Urinary bladder (tissue), 4 donors: ENCODE measurements at places on chromosomes 11 and 22. TPM values are rescaled to one million over a fixed set of nuclear protein-coding genes. Genes with fewer than 3 reads are reported as not detected.

DNA sequence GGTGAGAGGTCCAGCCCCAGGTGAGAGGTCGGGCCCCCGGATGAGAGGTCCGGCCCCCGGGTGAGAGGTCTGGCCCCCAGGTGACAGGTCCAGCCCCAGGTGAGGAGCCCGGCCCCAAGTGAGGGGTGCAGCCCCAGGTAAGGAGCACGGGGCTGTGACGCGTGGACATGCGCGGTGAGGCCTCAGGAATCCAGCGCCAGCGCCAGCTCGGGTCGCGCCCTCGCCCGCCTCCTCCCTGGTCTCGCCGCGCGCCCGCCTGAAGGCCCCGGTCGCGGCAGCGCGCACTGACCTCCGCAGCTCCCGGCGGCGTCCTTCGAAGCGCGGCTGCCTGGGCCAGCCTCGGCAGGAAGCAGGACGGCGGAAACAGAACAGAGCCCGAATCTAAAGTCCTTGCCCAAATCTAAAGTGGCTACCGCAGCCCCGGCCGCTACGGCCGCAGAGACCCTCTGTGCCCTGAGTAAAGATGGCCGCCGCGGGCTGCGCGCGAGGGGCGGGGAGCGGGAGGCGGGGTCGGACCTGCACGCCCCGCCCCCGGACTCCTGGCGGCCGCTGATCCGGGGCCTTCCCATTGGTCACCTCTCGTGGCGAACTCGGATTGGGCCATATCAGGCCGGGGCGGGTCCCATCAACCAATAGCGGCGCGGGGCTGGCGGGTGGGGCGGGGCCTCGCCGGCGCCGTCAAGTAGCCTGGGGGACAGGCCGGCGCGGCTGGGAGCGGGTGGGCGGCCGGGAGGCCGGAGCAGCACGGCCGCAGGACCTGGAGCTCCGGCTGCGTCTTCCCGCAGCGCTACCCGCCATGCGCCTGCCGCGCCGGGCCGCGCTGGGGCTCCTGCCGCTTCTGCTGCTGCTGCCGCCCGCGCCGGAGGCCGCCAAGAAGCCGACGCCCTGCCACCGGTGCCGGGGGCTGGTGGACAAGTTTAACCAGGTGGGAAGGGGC is at the start of the genes ALG12 and CRELD2:
ALG12 (minus strand) TSS at position 465 of the 937 bp plus-strand sequence. CDS start 4,673 bp downstream, outside the sequence.
CRELD2 (plus strand) TSS at position 661 of the 937 bp plus-strand sequence; CDS start at position 797, 136 bp downstream.
- peak; percentile 93 for DNase-seq

GRCh38 chr11:88360141-88360540 is 22.6 kb upstream of the CTSC start:
- DNase-seq: no peak

The SCGB1D2 gene
- not detected for total RNA-seq

The MLC1 gene
- 2.4 TPM for total RNA-seq

- no peak for DNase-seq
These were observed 29.3 kb downstream of the ZBTB16 start for GRCh38 chr11:114088836-114089235.

- no peak for DNase-seq
These were observed 268.2 kb upstream of the C11orf87 start for GRCh38 chr11:109153836-109154235.

- DNase-seq: no peak
These were observed 2.2 kb downstream of the LMF2 start for GRCh38 chr22:50505276-50505775.

DNA sequence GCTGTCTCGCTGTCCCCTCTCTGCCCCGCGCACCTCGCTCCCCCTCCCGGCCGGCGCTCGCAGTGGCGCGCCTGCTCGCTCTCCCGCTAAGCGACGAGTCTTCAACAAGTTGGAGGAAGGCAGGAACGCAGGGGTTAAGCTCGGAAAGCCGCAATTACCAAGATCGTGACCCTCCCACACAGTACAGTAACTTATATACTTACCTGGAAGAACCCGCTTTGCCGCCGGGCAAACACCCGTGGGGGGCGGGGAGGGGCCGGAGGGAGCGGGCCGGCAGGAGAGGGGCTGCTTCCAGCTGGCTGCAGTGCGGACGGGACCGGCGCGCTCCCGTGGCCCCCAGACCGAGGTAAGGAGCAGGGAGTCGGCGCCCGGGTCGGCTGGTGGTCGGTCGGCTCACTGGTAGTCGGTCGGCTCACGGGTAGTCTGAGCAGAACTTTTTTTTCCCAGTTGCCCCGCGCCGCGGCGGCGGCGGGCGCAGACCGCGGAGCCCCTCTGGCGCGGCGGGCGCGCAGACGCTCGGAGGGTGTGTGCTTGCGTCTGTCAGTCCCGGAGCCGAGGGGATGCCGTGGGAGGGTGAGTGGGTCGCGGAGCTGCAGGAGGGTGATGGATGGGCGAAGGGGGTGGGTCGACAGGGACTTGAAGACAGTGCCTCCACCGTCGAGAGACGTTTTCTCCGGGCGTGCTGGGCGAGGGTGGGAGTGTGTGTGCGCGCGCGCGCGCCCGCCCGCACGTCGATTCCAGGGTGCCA is 101.2 kb upstream of the HSD17B12 start:
- no peak for DNase-seq

DNA sequence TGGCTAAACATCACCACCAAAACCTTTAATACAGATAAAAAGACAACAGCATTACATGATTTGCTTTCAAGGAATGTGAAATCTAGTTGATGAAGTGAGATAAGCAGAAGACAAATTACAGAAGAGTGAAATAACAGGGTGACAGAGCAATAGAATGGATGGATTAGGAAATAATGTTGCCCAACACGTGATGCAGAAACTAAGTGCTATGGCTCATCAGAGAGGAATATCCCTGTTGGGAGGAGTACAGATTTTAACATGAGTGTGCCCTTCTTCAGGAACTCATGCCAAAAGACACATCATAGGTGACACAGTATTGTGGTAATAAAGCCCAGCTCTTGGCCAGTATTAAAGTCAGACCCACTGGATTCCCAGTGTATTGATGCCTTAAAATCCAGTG is 176.6 kb upstream of the RAG2 start:
- DNase-seq: no peak

The VWCE gene
- 0.63 TPM for total RNA-seq

The AHNAK gene
- total RNA-seq: 554 TPM

DNA sequence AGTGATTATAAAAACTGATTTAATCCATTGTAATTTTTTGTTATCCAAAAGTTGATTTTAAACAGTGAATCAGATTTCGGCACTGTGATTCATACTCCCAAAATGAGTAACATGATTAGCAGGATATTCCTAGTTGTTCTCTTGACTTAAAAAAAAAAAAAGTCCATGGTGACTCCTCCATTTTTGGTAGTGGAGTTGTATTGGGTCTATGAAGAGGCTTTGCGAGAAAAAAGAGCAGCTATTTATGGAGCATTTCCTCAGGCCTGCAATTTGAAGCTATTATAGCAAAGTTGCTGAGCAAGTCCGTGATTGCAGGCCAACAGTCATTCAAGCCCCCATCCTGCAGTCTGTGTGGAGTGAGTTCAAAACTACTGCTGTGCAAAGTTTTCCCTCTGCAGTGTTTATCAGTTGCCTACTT is 28.8 kb downstream of the YAP1 start:
- no peak for DNase-seq

DNA sequence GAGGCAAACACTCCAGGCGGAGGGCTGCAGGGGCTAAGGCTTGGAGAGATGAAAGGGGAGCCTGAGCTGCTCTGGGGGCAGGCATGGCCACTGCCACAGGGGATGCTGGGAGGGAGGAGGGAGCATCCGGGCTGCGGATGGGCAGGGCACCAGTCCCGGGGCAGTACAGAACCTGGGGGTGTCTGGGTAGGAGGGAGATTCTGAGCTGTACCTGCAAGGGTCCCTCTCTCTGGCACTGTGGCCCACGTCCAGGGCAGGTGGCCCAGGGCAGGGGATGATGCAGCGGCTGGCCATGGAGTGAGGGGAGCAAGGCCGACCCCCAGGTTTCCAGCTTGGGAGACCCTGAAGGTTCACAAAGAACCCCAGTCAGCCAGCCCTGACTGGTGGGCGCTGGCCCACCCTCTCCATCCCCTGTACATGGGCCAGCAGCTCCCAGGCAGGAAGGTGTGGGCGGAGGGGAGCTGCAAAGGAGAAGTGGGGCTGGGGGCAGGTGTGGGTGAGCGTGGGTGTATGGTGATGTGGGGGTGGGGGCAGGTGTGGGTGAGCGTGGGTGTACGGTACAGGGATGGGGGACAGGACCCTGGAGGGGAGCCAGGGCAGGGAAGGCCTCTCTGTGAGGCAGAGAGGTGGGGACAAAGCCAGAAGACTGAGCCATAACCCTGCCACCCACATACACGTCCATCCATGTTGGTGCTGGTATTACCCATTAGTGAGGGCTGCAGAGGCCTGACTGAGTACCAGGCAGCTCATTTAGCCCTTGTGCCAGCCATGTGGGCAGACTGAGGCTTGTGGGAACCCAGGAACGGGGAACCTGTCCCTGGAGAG is 2.2 kb upstream of the TNFRSF13C start:
- no peak for DNase-seq

The ANGPTL5 gene
- total RNA-seq: not detected

- no peak for DNase-seq
These were observed 100.0 kb upstream of the NNMT start for GRCh38 chr11:114195981-114196731.

GRCh38 chr11:100550912-100551632 is 136.0 kb upstream of the ARHGAP42 start:
- no peak for DNase-seq

DNA sequence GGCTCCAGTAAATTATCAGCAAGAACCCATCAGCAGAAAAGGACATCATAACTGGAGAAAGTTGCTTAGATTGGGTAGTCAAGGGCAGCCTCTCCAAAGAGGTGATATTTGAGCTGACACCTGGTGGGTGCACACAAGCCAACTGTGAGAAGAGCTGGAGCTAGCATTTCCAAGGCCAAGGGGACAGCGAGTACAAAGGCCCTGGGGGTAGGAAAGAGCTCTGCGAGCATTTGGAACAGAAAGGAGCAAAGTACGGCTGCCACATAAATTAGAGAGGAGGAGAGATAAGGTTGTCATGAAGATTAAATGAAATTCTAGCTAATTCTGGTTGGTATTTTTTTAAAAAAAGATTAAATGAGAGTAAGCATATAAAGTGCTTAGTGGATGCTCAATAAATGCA is 21.7 kb upstream of the SMCO4 start:
- DNase-seq: no peak

The LRRC32 gene
- 16.3 TPM for total RNA-seq

DNA sequence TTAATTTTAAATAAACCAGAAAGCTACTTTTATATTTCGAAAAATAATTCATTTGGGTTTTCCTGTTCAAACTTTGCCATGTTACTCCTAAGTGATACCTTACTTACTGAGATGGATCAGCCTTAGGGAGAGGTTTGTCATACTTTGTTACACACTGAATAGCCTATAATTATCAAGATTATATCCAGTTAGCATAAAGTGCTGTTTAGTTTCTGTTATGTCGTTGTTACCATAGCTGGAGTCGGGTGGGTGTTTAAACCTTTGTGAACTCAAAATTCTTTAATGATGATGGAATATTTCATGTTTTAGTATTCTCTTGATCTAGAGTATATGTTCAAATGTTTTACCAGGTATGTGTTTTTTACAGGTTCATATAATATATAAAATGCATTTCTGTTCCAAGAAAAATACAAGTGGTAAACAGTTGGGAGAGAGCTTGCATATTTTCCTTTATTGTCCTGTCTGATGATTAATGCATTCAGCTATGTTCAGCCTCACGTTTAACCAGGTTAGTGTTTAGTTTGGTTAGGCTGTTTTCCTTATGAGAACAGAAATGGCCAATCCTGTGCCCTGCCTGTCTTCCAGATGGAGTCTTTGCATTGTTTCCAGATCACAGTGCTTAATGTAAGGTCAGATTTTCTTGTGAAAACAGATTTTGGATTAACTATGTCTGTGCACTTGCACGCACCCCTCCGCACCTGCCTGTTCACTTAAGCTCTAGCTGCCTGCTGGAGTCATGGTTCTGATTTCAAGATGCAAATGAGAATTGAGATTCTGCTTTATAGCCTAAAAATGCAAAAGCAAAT is 105.6 kb downstream of the ATXN10 start:
- DNase-seq: no peak
